ENCODE measurements at places on chromosomes 11 and 22.

GRCh38 chr11:117691516-117691915, 105.5 kb downstream of the DSCAML1 start:
- no peak for DNase-seq

DNA sequence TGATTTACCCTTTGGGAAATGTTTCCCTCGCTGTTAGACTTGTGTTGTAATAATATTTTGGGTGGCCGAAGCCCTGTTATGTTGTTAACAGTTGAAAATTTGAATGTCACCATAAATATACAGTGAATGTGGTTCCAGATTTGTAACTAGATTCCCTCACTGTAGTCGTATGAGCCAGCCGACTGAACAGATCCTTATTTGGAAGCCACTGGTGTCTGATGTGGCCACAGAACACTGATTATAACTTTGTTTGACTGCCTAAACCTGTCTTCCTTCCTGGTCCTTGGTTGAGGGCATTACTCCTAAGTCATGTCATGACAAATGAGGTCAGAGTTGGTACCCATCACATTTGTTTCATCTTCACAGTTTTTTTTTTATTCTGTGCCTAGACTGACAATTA, 45.4 kb downstream of the YAP1 start:
- peak; percentile 68 for DNase-seq

DNA sequence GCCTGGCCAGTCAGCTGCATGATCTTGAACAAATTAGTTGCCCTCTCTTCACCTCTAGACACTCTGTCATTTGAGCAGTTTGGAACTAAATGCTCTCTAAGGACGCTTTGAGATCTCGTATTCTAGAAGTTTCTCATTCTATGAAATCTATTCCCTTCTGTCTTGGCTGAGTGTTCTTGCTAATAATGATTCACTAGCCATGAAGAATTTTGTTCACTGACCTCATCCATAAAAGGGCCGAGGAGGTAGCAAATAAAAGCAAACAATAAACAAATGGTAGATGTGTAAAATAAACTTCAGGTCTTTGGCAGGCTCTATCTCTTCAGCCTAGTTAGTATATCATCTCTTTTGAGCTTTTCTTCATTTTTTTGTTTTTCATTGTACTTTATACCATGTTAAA, 76.6 kb downstream of the USP35 start:
- no peak for DNase-seq

GRCh38 chr22:38203855-38204514, 2.2 kb downstream of the MAFF start:
- DNase-seq: peak; percentile 39

- peak; percentile 18 for DNase-seq
These were observed 11.0 kb upstream of the GRIK4 start for GRCh38 chr11:120500414-120501071.

DNA sequence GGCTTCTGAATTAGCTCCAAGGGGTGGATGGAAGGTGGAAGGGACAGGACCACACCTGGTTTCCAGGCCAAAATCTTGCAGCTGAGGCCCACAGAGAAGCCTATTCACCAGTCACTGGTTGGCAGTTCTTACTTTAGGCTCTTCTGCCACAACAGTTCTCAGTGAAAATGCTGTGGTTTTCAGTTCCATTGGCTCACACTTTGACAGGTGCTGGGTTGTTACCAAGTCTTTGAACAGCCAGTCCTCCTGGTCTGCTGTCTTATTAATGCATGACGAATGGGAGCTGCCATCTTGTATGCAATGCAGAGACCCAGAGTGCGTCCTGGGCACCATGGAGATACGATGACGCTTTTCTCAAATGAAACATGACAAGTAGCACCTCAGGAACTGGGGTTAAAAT, 232.0 kb upstream of the ZBED5 start:
- no peak for DNase-seq

DNA sequence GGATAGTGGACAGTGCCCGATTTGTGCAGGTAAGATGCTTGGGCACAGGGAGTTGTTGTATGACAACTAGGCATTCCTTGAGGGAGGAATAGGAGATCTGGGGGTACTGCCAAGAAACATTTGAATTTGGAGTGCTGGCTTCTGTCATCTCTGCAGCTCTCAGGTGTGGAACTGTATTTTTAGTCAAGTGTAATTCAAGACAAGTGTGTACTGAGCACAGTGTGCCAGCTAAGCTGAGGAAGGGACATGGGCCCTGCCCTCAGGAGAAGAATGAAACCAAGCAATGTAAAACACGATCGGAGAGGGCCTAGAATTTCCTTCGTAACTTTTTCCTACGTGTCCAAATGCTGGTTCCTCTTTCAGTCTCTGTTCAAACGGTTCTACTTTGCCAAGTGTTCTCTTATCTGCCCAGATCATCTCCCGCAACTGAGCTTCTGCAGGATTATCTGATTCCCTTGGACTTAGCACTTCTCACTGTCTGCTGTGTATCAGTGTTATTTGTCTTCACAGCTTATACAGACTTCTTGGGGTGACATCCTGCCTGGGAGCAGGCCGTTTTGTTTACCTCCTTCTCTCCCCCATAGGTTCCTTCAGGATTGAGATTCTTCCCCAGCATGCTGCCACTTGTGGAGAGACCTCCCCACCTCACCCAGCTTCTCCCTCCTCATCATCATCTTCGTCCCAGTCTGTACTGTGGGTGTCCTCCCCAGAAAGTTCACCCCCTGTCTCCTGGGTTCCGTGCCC, 27.6 kb downstream of the ART5 start:
- no peak for DNase-seq

DNA sequence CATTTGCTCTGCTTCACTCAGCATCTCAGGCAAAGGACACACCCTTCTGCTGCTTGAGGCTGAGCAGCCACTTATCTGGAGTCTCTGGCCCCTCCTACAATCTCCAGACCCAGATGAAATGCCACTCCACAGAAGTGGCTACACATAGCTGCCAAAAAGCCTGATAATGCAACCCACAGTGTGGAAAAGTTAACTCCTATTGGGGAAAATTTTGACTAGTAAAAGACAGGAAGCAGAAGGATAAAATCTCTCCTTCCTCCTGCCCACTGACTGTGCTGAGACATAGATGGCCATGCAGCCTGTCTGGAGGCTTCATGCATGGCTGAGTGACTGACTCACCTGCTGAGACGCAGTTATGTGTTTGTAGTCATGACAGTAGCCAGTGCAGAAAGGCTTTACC, 92.3 kb upstream of the TEAD1 start:
- peak; percentile 18 for DNase-seq

DNA sequence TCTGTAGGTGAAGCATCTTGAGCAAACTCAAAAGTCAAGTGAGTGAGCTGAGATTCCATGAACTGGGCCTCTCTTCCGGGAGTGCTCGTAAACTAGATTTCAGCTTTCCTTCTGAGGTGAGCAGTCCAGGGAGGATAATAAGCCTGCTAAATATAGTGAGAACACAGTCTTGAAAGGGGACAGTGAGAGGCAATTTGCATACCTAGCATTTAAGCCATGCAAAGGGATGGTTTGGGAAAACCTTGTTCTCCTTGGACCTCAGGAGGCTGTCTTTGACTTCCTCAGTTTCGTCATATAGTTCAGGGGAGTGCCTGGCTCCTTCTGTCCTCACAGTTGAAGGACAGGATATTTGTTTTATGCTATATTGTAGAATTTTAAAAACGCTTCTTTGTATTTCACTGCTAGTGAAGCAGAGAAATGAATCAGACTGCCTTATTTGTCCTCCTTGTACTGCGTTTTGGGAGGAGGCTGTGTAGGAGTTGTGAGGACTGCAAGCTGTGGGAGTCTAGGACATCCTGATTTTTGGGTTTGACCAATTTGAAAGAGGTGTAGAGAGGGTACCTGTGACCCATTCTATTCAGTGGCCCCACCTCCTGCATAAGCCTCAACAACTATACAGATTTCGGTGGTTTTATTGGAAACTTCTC, 11.0 kb upstream of the SORL1-AS1 start:
- no peak for DNase-seq

DNA sequence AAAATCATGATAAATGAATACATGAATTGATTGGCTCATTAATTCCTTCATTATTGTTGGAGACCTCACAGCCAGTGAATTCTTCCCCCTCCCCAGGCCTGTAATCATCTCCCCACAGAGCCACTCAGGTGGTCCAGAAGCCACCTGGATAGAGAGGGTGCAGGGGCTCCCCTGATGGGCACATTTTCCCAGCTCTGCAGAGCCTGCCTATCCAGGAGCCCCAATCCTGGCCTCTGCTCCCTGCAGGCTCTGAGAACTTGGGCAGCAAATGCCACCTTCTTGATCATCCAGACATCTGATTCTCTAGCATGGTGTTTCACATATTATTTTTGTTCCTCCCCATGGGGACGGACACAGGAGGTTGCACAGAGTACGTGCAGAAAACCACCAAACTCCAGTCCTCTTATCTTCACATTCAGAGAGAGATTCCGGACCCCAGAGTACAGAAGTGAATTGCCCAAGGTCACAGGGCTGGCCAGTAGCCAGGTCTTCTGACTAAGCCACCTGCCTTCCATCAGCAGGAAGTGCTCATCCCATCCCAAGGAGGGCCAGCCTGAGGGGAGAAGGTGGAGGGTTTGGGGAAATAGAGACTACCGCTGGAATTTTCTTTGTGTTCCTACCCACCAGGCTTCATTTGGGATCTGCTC, 348.0 kb downstream of the BUD13 start:
- no peak for DNase-seq

- no peak for DNase-seq
These were observed 162.9 kb upstream of the POU2AF2 start for GRCh38 chr11:111082664-111083063.

DNA sequence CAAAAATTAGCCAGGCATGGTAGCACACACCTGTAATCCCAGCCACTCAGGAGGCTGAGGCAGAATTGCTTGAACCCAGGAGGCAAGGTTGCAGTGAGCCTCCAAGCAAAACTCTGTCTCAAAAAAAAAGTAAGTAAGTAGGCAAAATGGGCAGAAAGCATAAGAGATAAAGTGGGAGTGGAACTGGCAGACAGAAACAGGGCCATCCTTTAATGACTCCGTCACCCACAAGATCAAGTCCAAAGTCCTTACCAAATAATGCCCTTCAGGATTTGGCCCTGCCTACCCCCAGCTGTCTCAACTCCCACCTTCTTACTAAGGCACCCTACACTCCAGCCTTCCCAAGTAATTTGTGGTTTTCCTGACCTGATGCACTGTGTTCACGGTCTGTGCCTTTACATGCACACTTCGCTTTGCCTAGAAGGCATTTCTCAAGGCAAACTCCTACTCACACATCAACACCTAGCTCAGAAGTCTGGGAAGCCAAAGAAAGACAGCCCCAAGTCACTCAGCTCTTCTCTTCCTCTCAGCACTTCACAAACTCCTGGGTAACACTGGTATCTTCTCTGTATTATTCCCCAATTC, 6.1 kb downstream of the MAPK1 start:
- DNase-seq: peak; percentile 18

DNA sequence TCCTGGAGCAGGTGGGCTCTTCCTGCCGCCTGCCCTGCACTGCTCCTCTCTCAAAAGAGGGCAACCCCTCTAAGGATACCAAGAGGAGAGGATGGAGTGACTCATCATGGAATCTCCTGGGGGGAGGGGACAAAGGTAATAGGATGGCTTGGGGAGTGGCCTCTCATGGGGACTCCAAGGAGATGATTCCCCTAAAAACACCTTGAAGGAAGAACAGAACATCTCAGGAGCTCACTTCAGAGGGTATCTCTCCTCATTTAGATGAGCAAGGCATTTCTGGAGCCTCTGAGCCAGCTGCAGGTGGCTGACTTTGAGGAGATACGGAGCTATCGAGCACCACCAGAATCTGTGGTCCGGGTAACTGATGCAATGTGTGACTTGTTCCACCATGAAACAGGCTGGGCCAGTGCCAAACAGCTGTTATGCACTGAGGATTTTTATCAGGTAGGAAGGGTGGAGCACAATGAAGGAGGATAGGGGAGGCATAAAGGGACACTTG, 40.2 kb downstream of the RRP8 start:
- DNase-seq: no peak

- peak; percentile 62 for DNase-seq
These were observed at the start of the genes COMT and TXNRD2 for GRCh38 chr22:19941365-19942082. Gene COMT (plus strand): TSS chr22:19941772. CDS start chr22:19962527, 20,755 bp downstream. Gene TXNRD2 (minus strand): TSS chr22:19941818. CDS start chr22:19941803, 15 bp downstream.

- DNase-seq: peak; percentile 24
These were observed 8.2 kb downstream of the C11orf24 start for GRCh38 chr11:68263444-68264035.

DNA sequence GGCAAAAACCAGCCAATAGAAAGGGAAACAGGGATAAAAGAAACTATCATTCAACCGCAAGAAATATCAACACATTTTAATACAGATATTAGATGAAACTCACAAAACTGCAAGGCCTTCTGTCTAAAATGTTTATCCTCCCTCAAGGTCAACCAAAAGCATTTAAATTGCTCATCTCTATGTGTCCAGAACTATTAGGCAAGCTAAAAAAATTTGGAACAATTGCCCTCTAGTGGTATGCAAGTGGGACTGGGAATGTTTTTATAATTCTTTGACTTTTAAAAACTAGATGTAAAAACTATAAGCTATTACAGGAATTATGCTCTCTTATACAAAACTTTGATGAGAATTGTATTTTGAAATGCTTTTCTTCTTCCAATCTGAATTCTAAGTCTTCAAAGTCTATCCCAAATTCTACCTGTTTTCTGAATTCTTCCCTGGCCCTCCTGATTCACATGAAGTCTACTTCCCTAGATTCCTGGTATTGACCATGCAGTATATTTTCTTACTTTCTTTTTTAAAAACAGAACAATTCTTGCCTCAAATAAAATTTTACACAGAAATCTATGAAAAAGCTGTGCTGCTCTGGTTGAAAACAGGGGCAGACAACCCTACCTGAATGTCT, 4.9 kb downstream of the CWC15 start:
- peak; percentile 30 for DNase-seq

GRCh38 chr11:10418950-10419310, 36.1 kb upstream of the AMPD3 start:
- DNase-seq: no peak

DNA sequence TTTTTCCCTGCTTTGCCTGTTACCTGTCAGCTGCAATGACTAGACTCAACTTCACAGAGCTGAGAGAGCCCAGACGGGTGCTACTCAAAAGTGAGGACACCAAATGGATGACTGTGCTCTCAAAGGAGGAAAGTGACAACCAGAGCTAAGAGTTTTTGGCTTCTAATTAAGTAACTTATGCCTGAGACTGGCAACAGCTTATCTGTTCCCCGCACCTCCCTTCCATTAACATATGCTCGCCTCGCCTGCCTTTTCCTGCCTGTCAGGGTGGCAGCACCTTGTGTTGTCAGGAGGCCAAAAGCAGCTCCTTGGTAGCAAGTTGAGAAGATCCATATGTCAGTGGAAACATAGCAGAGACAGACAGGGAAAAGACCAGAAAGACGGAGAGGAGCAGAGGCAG, 573.9 kb upstream of the KIRREL3 start:
- no peak for DNase-seq

GRCh38 chr11:32426192-32426591, 9.1 kb downstream of the WT1 start:
- DNase-seq: no peak

DNA sequence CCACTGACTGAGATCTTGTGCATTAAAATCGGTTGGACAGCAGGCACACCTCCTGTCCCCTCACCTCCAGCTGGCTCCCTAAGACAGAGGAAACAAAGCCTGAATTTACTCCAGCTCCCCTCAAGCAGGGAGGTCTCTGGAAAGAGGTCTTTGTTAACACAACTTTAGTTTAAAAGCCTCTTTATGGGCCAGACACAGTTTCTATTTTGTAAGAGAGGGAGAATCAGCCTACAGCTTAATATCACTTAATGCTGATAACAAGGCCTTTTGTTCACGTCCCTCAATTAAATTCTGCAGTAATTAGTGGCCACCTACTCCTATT, 36.3 kb downstream of the PLEKHA7 start:
- DNase-seq: no peak
